ENCODE measurements at places on chromosomes 1 and 21.

- no peak for DNase-seq
Measured at GRCh38 chr1:24765308-24765988, 20.2 kb downstream of the CLIC4 start.

DNA sequence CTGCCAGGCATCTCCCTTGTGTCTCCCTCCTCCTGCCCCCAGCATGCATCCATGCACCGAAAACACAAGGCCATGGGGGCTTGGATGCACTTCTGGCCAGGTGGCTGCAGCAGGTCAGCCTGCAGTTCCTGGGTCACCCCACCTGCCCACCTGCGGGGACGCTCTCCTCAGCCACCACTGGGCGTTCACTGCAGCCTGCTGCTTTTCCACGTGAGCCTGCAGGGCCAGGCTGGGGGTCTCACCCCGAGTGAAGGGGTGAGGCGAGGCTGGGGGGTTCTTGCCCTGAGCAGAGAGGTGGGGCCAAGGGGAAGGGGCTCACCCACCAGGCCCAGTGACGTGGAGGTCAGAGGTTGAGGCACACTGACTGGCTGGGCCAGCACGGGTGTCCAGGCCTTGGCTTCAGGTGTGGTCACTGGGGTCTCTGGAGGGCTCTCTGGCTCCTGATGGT is 64.6 kb downstream of the WNT9A start:
- no peak for DNase-seq

DNA sequence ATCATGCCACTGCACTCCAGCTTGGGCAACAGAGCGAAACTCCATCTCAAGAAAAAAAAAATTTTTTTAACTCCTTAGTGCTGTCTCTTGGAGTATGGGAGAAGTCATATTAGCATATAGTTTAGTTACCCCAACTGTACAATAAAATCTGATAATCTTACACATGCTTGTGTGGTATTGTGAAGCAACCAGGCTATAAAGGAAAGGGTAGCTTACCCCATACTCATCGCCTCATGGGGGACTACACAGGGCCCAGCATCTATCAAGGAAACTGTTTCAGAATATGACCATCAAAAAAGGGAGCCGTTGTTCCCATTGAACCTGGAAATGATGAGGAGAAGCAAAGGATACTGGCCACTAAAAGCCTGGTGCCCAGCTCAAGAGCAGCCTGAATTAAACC is 3.0 kb upstream of the TRAF3IP3 start:
- no peak for DNase-seq

- no peak for DNase-seq
Measured at GRCh38 chr1:234605399-234605982, 4.5 kb downstream of the IRF2BP2 start.

DNA sequence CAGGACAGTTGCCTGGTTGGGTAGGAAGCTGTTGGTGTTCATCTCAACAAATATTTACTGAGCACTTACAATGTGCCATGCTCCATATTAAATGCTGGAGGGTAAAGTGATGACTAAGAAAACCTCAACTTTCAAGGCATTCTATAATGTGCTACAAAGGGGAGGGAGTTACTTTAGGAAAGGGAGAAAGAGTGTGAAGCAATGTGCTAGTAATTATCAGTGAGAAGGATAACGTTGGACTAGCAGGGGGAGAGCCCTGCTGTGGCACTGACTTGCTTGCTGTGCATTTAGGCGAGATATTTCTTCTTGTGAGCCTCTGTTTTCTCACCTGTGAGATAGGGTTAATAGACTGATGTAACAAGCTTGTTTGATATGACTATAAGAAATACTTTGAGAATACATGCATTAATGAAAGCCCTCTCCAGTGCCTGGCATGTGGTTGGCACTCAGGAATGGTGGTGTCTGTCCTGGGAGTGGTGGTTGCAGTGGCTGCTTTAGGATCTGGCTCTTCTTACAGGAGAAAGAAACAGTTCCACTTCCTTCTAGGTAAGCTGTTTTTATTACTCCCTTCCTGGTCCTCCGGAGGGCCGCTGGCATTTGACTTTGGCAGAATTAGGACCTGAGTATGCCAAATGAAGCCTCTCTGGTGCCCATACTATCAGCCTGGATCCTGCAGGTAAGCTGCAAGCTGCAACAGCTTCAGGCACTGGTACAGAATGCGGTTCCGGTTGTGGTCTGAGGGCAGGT is 111.1 kb upstream of the COA6 start:
- no peak for DNase-seq

- DNase-seq = no peak
Measured at GRCh38 chr21:43880111-43880985, 15.3 kb downstream of the AGPAT3 start.

- DNase-seq = no peak
Measured at GRCh38 chr1:37477198-37477931, 3.0 kb downstream of the ZC3H12A start.

DNA sequence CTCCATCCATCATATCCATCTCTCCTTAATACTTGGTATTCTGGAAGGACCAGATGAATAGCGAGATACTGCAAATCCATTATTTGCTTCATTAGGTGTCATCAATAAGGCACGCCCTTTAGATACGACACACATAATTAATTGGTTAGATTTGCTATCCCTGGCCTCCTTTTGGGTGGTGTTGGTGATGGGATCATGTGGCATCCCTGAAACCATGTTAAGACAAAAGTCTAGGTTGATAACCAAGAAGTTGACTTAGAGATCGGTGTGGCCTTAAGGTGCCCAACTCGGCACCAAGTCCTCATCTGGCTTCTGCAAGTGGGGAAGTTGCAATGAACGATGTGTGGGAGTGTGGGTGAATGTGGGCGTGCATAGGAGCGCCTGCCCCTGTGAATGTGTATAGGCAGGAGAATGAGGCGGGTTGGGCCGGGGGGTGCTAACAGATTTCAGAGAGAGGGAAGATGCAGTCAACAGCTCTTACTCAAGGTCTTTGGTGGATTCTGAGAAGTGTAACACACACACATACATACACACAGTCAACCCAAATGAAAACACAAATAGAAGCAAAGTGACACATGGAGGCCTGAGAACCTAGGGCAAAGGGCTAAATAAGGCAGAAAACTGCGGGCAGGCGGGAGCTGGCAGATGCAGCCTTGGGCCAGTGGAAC is 415.7 kb upstream of the ESRRG start:
- no peak for DNase-seq

DNA sequence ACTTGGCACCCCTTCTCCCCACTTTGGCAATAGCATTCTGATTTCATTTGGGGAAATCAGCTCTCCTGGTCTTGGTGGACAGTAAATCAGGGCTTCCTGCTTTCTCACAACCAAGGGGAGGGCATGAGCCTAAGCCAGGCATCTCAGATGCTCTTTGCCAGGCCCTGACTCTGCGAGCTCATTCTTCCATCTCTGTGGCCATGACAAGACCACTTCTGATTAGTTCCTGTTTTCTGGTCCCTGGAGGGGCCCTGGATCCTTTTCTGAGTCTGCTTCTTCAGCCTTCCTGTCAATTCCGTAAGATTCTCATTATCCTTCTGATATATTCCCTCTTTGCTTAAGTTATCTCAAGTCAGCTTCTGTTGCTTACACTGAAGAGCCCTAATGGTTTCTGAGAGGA is 210.4 kb downstream of the HIVEP3 start:
- no peak for DNase-seq

DNA sequence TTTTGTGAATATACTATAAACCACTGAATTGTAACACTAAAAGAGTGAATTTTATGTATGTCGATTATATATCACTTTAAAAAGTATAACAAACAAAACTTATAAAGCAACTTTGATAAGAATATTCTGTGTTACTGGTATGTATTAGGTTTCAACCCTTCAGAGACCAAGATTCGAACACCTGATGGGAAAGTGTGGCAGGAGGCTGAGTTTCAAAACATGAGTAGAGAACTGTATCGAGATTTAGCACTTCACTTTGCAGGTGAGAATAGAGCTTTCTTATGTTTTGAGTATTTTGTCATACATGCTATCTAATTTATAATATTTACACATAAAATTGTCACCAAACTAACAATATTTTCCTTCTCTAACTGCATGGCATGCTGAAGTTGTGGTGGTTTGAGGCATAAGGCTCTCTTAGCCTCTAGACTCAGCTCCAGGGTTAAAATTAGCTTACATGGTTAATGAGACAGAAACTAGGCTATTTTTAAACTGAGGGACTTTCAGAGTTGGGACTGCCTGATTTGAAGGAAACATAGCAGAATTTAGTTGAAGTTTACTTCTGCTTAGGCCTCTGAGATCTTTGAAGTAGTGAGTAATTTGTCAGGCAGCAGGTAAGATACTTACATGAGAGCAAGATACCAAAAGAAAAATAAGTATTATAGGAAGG is 48.6 kb downstream of the CEP350 start:
- DNase-seq = no peak

DNA sequence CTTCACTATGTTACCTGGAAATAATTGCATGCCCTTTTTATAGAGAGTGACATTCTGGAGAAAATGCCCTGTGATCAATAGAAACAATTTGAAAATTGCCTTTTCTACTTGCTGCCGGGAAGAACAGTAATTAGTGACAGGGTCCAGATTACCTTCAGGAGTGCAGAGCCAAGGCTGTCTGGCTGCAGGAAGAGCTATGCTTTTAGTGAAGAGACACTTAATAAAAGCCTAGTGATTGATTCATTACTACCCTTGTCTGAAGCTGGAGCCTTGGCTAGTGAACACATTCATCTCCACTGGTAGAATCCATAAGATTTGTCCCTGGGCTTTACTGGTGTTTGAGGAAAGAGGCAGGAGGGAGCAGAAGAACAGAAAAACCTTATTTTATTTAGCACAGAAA is 12.9 kb upstream of the DNASE2B start:
- DNase-seq = no peak

GRCh38 chr1:149934356-149934755 is 2.3 kb downstream of the MTMR11 start:
- DNase-seq = no peak

GRCh38 chr21:46110499-46111192 is 12.7 kb downstream of the COL6A2 start:
- no peak for DNase-seq

DNA sequence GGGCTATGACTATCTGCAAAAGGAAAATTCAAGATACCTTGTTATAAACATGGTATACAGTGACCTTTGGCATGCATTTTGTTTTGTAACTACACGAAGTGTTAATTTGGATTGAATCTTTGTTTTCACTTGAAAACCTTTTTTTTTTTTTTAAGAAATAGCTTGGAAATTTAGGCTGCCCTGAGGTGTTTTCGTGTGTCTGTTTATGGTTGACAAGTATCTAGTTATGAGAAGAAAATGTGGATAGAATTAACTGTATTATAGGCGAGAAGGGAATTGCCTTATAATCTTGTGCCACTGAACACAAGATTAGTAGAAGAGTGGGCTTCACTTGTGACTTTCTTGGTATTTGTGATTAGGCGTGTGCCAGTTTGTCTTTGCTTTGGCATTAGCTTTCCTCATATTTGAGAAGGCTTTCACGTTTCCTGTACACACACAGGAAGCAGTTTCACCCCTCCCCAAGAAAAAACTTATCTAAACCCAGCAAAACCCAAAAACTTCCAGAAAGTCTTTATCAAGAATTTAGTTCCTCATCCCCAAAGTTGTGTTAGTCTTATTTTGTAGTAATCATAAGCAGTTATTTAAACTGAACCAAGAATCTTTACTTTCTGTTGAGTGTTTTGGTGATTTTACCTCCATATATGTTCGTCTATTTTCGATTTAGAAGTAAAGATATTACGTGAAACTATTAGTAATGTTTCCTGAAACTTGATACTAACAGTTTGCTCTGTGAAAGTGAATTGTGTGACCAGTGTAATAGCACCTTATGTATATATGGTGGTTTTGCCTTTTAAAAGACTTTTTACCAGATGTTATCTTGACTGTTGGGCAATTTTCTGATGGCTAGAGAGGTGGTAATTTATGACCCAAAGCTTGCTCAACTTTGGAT is 3.8 kb downstream of the DYRK1A start:
- no peak for DNase-seq

GRCh38 chr1:234188454-234188792 is 184.8 kb upstream of the COA6 start:
- no peak for DNase-seq

DNA sequence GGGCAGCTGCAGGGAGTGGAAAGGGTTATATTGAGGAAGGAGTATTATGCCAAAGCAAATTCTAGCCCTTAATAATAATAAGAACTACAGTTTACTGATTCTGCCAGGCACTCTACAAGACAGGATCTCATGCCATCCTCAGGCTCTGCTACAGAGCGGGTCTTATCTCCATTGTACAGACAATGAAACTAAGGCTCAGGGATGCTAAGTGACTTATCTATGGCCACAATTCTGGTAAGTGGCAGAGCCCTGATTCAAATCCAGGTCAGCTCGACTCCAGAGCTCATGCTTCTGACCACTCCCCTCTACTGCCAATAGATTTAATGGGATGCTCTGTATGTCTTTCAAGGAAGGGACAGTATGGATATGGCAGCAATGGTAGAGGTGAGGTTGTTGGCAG is 146.1 kb upstream of the CD34 start:
- DNase-seq = no peak

DNA sequence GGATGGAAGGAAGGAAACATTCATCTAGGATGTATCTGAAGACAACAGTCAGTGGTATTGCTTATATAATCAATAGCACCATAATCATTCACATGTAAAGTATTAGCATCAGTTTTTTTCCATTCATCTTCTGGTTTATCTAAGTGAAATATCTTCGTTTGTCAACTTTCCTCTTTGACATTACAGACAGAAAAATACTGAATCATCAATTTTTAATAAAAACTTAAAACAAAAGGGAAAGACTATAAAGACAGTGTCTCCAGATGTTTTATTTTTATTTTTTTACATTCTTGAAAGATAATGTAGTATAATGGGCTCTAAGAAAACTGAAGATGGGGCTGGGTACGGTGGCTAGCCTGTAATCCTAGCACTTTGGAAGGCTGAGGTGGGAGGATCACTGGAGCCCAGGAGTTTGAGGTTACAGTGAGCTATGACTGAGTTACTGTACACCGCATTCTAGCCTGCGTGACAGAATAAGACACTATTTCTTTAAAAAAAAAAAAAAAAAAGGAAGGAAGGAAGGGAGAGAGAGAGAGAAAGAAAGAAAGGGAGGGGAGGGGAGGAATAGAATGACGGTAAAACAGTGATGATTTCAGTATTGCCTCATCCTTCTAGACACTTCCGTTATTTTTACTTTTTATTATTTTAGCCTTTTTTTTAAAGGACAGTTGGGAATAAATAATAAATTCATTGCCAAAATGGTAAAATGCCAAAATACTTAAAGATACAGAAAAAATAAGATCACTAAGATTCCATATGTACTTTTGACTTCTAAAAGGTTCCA is 89.5 kb downstream of the NRIP1 start:
- no peak for DNase-seq

- DNase-seq = no peak
Measured at GRCh38 chr1:43067977-43068751, 103.9 kb downstream of the EBNA1BP2 start.

- no peak for DNase-seq
Measured at GRCh38 chr1:222334026-222334680, 213.8 kb downstream of the HHIPL2 start.

DNA sequence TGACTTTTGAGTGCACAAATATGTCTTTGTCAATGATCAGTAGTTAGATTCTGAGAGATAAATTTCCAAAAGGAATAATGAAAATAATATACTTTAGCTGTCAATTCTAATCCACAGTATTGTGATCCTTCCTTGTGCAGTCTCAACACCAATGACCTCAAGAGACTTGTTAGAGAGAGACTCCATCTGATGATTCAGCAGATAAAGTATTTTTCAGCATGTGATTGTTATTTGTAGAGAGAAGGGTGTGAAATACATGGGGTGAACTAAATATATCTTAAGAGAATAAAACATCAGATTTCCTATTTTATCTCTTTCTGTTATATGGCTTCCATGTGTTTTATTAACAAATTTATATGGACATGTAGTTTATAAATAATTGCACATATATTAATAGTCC is 5.9 kb upstream of the ZNF124 start:
- no peak for DNase-seq

Measured in GOT3 (cell line).